ENCODE measurements at places on chromosomes 3 and 15.

- DNase-seq: no peak
Observed at GRCh38 chr15:46120713-46121112, 485.9 kb downstream of the SQOR start.

DNA sequence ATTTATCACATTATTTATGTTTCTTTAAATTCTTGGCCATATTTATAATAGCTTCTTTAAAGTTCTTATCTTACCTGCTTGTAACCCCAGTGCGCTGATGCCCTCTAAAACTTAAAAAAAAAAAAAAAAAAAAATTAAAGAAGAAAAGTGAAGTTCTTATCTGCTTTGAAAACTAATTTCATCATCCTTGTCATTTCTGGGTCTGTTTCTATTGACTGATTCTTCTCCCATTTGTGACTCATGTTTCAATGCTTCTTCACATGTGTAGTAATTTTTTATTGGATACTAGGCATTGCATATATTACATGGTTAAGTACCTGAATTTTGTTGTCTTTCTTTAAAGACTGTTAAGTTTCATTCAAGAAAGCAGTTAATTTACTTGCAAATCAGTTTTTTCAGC lies 3.4 kb upstream of the SEC22A start:
- no peak for DNase-seq

DNA sequence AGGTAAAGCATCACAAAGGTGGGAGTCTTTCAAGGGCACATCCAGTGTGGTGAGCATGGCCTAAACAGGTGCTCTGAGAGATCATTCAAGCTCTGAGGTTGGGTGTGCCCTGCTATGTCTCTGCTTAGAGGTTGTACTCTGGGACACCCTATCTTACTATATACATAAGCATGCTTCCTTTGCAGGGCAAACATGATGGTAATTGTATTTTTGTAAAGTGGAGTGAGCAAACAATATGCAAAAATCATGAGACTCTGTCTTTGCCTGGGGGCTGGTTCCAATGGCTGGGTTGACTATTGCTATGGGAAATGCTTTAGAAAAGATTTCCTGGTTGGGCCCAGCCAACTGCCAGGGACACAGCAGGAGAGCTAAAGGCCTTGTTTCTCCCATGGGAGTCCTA lies 315.1 kb upstream of the TLE3 start:
- no peak for DNase-seq

GRCh38 chr15:101692801-101693598 lies 31.3 kb downstream of the TARS3 start:
- peak; percentile 1 for DNase-seq

DNA sequence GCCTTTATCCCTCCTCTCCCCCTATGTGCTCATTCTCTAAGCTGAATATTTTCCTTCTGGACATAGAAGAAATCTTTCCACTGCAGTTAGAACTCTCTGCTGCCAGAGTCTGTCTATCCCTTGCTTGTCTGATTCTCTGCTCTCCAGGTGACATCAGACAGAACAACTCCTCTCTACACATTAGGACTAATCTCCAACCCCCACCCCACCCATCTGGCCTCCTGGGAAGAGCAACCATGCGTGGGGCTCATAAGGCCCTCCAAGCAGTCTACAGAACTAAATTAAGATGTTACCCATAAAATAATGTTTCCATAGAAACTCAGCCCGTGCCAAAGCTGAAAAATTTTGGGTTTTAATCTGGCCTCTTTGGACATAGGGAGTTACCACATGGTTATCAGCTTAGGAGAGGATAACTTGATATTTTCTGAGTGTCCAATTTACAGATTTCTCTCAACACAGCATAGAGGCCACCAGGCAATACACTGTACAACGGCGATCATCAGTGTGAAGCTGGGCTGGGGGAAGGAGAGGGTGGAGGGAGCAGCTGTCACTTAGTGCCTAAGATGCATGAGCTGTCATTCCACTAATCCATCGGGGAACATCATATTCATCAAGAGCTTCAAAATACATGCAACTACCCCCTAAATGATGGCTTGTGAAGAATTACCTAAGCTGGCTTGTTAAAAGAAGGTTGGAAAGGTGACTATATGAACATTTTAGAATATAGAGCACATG lies 199.4 kb downstream of the CLSTN2 start:
- no peak for DNase-seq

GRCh38 chr15:98655732-98656131 lies 7.4 kb downstream of the IGF1R start:
- DNase-seq: no peak

DNA sequence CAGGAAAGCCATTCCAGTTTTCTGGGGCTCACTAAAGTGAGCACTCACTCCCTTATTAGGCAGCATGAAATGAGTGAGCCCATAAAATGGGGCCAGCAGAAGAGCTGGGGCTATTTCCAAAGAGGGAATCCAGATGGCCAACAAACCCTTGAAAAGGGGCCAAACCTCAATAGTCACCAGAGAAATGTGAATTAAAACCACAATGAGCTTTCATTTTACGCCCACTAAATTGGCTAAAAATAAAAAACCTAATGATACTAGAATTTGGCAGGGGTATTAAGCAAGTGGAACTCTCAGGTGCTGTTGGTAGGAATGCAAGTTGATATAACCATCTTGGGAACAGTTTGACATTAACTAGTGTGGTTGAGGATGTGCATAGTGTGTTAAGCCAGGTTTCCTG lies 42.1 kb upstream of the RAF1 start:
- no peak for DNase-seq

- DNase-seq: no peak
Observed at GRCh38 chr3:33799202-33799551, 747 bp downstream of the PDCD6IP start.

GRCh38 chr3:167318996-167319615 lies 61.0 kb downstream of the ZBBX start:
- no peak for DNase-seq

DNA sequence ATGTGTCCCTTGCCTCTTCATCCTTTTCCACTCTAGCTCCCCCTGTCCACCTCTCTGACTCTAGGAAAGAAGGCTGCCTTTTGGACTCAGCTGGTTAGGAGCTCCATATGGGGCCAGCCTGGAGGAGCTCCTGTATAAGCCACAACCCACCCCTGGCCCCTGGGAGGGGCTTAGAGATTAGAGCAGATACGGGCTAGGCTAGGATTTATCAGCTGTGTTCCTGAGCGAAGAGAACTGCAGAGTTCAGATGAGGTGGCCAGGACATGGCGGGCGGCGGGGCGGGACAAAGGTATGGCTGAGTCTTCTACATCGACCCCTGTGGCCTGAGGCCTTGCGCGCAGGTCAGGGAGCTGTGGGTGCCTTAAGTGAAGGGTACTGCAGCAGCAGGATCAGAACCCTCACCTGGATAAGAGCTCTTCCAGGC lies 7.9 kb downstream of the NBEAL2 start:
- DNase-seq: no peak

GRCh38 chr3:98744283-98744682 lies 18.9 kb upstream of the ST3GAL6 start:
- DNase-seq: no peak

DNA sequence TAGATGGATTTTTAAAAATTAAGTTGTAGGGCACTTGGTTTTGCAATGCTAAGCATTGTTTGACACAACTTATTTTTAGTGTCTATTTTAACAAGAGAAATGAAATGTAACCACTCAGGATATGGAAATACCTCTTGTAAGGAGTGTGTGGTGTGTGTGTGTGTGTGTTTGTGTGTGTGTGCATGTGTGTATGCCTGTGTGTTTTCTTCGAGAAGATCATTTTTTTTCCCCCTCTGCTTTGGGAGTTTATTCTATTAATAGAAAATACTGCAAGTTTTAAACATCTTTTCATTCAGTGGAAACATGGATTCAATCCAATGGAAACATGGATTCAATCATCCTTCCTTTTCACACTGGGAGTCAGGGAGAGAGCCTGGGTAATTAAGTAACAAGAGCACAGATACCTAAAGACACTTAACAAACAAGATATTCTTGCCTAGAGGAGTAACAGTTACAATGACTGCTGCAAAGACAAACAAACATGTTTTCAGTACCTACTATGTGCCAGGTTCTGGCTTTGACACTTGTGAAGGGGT lies 567.2 kb upstream of the TBL1XR1 start:
- no peak for DNase-seq

DNA sequence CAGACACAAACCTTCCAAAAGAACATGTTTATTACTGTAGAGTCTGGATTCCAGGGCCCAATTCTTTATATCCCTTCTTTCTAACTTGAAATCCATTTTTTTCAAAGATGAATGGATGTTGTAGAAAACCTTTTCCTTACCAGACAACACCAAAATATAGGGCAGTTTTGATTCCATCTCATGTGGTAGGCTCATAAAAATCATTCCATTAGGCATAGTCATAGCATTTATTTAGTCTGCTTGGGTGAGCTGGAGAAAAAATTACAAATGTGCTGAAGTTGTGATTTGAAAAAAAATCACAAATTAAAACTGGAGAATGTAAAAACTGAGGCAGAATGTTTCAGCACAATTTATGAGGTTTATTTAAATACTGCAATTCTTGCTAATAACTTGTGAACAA lies 199.3 kb upstream of the TBC1D5 start:
- no peak for DNase-seq

DNA sequence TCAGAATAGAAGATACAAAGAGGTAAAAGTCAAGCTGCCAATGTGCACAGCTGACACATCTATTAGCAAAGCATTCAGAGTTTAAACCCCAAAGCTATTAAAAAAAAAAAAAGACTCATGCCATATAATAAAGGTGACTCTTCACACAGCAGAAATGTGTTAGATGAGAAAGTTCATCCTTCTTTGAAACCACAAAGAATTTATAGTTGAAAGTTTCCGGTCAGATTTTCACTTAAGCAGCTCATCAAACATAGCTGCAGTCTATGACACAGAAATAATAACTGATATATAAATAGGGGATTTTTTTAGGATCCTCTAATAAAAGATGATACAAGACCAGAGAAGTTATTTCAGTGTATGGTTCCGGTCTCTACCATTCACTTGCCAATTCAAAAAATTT lies 76.6 kb downstream of the WWTR1 start:
- no peak for DNase-seq

DNA sequence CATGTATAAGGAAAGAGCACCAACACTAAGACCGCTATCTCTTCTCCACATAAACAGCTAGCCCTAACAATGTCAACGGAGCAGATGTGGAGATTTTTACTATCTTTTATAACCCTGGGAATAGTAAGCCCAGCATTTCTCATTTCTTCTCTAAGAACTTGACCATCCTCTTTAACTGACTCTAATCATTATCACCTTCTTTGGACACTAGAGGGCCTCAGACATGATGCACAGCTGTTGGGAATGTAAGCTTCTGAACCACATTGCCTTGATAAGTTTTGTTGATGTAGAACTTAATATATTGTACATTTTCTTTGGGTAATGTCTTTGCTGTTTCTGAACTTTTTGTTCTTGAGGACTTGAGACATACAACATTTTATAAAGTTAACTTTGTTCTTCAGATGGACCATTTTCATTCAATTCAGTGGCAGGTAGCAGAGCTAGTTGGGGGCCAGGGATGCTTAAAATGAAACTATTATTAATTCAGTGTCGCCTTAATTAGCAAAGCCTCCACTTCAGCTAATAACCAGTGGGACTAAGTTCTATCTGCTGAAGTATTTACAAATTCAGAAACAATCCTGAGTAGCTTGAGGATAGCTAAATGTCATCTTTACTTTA lies 9.6 kb upstream of the TAGLN3 start:
- DNase-seq: no peak

Measured in CD4-positive, alpha-beta T cell treated with Interferon alpha-2 for 1 hour (primary cell).